Stimulated activated memory B cell treated with anti-CD40 and anti-IgM and Interleukin-4, amounts not matched to agents 10 μg/mL and 1 μg/mL and 100 μg/mL, for 72 hours (primary cell): ENCODE measurements at places on chromosomes 3 and 15.

DNA sequence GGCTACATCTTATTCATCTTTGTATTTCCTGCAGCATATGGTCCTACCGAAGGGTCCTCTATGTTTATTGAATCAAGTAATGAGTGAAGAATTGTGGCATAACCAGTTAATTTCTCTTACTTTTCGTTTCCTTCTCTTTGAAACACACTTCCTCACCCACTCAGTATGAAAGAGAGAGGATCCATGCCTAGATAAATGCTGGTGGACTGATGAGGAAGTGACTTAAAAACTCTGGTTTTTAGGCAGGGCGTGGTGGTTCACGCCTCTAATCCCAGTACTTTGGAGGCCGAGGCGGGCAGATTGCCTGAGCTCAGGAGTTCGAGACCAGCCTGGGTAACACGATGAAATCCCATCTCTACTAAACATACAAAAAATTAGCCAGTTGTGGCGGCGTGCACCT lies 2.2 kb upstream of the MB21D2 start:
- no peak overlapping the region for H3K4me3 ChIP-seq
- H3K36me3 ChIP-seq: peaks cover 6% of the 10 kb centered on the region
- ATAC-seq: no peak
- peaks cover 45% of the 10 kb centered on the region for H3K4me1 ChIP-seq

DNA sequence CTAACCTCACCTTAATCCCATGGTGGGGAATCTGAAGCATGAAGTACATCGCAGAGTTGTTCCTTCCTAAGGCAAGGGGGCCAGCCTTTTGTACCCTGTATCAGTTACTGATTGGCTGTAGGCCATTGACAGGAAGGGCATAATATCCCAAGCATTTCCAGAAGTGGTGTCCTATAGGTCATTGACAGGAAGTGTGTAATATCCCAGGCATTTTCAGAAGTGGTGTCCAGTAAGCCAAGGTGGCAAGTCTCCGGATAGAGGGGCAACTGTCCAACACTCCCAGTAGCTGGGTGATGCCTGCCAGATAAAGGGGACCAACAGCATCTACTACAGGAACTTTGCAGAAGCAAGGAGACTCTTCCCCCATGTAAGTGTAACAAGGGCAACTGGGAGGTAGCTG lies 52.1 kb upstream of the MYRIP start:
- ATAC-seq: no peak
- H3K36me3 ChIP-seq: no peaks in the 10 kb centered on the region
- H3K4me1 ChIP-seq: peaks cover 2% of the 10 kb centered on the region
- no peaks in the 10 kb centered on the region for H3K27me3 ChIP-seq
- H3K4me3 ChIP-seq: no peak overlapping the region

DNA sequence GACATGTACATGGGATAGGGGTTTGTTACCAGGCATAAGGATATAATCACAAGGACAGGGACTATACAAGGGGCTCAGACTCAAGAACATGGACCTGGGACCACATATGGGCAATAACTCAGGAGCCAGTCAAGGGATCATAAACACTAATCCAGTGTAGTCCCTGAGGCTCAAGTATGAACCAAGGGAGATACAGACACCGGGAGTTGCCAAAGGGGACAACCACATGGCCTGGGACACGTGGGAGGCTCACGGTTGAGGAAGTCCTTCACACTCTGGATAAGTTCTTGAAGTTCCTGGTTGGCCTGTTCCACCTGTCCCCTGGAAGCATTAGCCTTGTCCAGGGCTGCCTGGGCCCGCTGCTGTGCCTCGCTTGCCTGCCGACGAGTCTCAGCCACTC lies 1.8 kb upstream of the USP19 start:
- H3K27me3 ChIP-seq: no peaks in the 10 kb centered on the region
- H3K36me3 ChIP-seq: peaks cover 13% of the 10 kb centered on the region
- ATAC-seq: no peak
- no peak overlapping the region for H3K4me3 ChIP-seq
- peak overlapping the region; percentile 86 for H3K27ac ChIP-seq

DNA sequence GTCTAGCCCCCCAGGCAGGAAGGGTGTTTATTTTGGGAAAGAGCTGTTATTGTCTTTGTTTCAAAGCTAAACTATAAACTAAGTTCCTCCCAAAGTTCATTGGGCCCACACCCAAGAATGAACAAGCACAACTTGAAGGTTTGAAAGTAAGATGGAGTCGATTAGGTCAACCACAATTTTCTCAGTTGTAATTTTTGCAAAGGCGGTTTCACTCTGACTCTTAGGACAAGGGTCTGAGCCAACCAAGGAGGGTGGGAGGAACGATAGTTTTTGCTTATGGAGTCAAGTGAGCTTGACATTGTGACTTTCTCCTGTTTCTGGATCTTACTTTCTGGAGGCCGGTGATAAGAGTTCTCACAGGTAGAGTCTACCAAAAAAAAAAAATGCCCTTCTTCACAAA lies 5.8 kb upstream of the ZNF770 start:
- H3K36me3 ChIP-seq: no peaks in the 10 kb centered on the region
- ATAC-seq: peak; percentile 78
- peaks cover 19% of the 10 kb centered on the region for H3K27me3 ChIP-seq
- H3K4me1 ChIP-seq: peaks cover 6% of the 10 kb centered on the region
- no peak overlapping the region for H3K4me3 ChIP-seq

DNA sequence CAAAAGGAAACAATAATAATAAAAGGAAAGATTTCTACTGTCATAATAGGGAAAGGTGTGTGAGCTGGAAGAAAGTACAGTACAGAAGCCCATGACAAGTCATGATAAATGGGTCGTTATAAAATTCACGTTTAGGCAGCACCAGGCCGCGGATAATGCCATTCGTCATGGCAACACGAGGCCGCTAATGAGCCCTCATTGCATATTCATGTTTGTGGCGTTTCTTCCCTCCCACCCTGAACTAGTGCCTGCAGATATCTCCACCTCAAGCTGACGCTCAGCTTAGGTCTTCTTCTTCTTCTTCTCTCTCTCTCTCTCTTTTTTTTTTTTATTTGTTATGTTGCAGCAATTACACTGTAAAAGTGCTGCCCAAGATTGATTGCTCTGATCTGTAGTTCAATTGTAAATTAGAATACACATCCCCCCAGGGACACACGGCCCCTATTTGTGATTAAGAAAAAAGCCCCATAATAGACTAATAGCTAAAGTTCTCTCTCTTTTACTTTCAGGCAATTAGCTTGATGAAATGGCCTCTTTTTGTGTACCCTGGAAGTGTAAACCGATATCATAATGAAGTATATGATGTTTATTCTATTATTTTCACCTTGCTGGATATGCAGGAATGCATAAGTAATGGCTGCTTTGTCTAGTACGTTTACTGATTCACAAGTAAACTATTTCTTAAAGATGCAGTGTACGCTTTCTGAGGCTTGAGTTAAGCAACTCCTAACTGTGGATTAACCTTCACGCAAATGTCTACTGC lies 61.9 kb upstream of the NR2F2 start:
- H3K4me1 ChIP-seq: no peaks in the 10 kb centered on the region
- no peak for ATAC-seq
- H3K36me3 ChIP-seq: no peaks in the 10 kb centered on the region

GRCh38 chr3:149401926-149402310 lies 24.5 kb upstream of the TM4SF1 start:
- no peaks in the 10 kb centered on the region for H3K4me1 ChIP-seq
- H3K27me3 ChIP-seq: peaks cover 20% of the 10 kb centered on the region
- H3K36me3 ChIP-seq: no peaks in the 10 kb centered on the region
- ATAC-seq: no peak

DNA sequence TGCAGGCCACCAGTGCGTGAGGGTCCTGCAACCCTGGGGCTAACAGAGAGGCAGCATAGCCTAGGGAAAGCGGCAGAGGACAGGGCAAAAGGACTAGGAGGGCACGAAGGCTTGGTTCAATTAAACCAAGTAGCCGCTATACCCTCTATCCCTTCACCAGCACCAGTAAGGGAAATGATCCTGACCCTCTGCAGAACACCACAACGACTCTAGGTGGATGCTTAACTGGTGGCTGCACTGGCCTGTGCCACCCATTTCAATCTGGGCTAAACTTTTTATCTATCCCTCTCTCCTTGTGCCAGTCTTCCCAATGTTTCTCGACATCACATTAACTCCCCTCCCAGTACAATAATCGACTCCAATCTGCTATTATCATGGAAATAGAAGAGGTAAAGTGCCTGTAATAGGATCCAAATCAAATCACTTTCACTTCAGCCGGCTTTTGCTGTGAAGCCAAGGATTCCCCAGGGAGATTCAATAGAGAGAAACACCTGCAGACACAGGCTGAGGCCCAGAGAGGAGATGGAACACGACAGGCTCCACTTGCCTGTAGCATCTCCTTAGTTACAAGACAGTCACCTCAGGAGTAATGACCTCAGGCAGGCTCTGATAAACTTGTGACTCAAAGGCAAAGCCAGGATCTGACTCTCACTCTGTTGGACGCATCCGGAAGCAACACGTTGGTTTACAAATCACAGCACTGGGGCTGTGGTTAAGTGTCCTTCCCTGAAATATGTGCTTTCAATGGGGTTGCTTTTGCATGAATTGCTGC lies 791.6 kb upstream of the ARRDC4 start:
- no peaks in the 10 kb centered on the region for H3K36me3 ChIP-seq
- no peak for ATAC-seq
- H3K27ac ChIP-seq: no peak overlapping the region
- no peaks in the 10 kb centered on the region for H3K27me3 ChIP-seq

- H3K27me3 ChIP-seq: peaks cover 35% of the 10 kb centered on the region
- peaks cover 28% of the 10 kb centered on the region for H3K4me1 ChIP-seq
- H3K4me3 ChIP-seq: peak overlapping the region; percentile 94
Observed at GRCh38 chr15:78508272-78508671, 895 bp downstream of the HYKK start.

- H3K36me3 ChIP-seq: peaks cover 49% of the 10 kb centered on the region
- no peaks in the 10 kb centered on the region for H3K4me1 ChIP-seq
- no peak for ATAC-seq
- H3K27ac ChIP-seq: peak overlapping the region; percentile 22
- H3K4me3 ChIP-seq: no peak overlapping the region
- no peaks in the 10 kb centered on the region for H3K27me3 ChIP-seq
Observed at GRCh38 chr3:136353461-136353860, 103.3 kb downstream of the PCCB start.

DNA sequence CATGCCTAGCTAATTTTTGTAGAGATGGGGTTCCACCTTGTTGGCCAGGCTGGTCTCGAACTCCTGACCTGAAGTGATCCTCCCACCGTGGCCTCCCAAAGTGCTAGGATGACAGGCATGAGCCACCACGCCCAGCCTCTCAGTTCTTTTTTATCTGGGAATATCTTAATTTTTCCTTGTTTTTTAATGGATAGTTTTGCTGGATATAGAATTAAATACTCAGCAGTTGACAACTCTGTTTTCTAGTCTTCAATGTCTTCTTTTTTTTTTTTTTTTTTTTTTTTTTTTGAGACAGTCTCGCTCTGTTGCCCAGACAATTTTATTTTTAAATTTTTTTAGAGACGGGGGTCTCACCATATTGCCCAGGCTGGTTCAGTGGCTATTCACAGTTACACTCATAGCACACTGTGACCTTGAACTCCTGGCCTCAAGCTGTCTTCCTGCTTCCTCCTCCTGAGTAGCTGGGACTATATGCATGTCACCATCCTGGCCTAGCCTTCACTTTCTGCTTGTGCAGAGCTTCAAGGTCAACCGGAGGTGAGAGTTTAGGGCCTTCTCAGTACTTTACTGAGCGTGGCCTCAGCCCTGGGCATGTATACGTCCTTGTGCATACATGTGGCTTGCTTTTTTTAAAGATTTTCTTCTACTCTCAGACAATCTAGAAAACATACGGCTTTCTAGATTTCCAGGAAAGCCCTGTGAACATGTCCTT lies 120.5 kb downstream of the ZNF609 start:
- H3K27me3 ChIP-seq: no peaks in the 10 kb centered on the region
- no peak for ATAC-seq
- peaks cover 15% of the 10 kb centered on the region for H3K36me3 ChIP-seq
- no peak overlapping the region for H3K27ac ChIP-seq

- H3K36me3 ChIP-seq: no peaks in the 10 kb centered on the region
- no peak overlapping the region for H3K27ac ChIP-seq
- H3K4me3 ChIP-seq: no peak overlapping the region
Observed at GRCh38 chr3:40189118-40189517, 120.4 kb upstream of the EIF1B start.

DNA sequence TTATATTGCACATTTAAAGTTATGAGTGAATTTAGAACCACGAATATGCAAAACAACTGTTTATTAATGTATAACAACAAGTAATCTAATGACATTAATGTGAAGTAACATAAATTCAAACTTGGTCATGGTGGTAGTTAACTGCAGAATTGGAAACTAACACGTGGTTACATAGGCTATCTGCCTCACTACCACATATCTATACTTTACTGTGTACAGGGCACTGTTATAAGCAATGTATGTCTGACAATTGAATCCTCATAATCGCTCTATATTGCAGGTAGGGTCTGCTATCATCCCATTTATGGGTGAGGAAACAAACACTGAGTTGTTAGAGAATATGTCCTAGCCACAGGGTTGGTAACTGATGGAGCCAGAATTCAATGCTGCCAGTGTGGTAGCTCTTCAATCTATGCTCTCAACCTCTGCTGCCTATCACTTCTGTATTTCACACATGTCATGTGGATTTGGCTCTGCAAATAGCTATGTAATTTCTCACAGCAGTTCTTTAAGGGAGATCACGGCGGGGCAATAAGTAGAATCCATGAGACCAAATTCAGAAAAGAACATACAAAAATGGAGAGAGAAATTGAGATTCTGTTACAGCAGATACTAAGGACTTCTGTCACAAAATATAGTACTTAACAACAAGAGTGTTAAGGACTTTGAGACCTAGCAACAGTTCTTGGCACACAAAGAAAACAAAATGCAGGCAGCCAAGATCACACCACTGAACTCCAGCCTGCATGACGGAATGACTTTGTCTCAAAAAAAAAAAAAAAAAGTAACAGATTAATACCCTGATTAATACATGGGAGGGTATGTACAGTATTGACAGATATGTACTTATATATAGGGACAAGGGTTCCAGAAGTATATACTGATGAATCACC lies 100.0 kb upstream of the CSPG5 start:
- peaks cover 61% of the 10 kb centered on the region for H3K36me3 ChIP-seq
- no peaks in the 10 kb centered on the region for H3K27me3 ChIP-seq
- no peak overlapping the region for H3K4me3 ChIP-seq

DNA sequence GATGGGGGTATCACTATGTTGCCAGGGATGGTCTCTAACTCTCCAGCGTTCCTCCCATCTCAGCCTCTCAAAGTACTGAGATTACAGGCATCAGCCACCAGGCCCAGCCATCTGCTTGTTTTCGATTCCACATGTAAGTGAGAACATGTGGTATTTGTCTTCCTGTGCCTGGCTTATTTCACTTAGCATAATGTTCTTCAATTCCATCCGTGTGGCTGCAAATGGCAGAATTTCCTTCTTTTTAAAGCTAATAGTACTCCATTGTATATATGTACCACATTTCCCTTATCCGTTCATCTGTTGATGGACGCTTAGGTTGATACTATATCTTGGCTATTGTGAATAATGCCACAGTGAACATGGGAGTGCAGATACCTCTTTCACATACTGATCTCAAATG lies 70.6 kb downstream of the ASB7 start:
- no peaks in the 10 kb centered on the region for H3K27me3 ChIP-seq
- no peak overlapping the region for H3K27ac ChIP-seq
- ATAC-seq: no peak
- H3K36me3 ChIP-seq: no peaks in the 10 kb centered on the region
